ENCODE measurements at places on chromosomes 3 and 15. TPM values are rescaled to one million over a fixed set of nuclear protein-coding genes. Genes with fewer than 3 reads are reported as not detected.
A peak's percentile ranks its signal among the peaks of the same experiment; 100 is the strongest.

- DNase-seq = no peak
Observed at GRCh38 chr3:23676093-23676492, 129.7 kb upstream of the UBE2E1 start.

GRCh38 chr3:73601011-73601410, 23.7 kb downstream of the PDZRN3 start:
- DNase-seq = no peak

The CHRNB4 gene
- polyA plus RNA-seq = not detected

DNA sequence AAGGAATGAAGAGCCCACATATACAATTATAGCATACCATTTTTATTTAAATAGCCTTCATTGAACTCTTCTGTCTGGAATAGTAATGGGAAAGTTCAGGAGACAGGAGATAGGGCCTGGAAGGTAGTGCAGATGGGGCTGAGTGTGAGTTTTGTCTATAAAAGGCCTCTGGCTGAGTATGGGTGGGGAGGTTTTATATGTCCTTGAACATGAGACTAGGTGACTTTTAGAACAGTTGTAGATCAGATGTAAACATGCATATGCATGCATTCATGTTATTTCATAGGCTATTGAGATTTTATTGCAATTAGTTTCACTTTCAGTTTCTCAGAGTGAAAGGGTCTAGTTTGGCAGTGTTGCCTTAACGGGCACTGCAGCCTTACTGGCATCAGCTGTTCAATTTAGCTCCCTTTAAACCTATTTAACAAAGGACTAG, 27.1 kb downstream of the CGGBP1 start:
- DNase-seq = no peak

The RARB gene
- polyA plus RNA-seq = 6.9 TPM

- DNase-seq = peak; percentile 91
Observed at GRCh38 chr3:191328962-191329653, at the start of gene CCDC50. Gene CCDC50, plus strand, starts transcription at chr3:191329394. Its CDS starts 281 bp downstream, at chr3:191329675.

Data from heart left ventricle (tissue), 16 donors.